ENCODE measurements at places on chromosomes 7 and 10. TPM values are rescaled to one million over a fixed set of nuclear protein-coding genes. Genes with fewer than 3 reads are reported as not detected.

- no peak overlapping the region for H3K4me3 ChIP-seq
- H3K27me3 ChIP-seq: no peaks in the 10 kb centered on the region
- no peaks in the 10 kb centered on the region for H3K36me3 ChIP-seq
- peak; percentile 3 for DNase-seq
- no peaks in the 10 kb centered on the region for H3K4me1 ChIP-seq
Observed at GRCh38 chr7:47008461-47008860, 573.5 kb downstream of the TNS3 start.

- no peak overlapping the region for H3K4me3 ChIP-seq
- H3K27me3 ChIP-seq: no peaks in the 10 kb centered on the region
- H3K27ac ChIP-seq: no peak overlapping the region
- DNase-seq: no peak
- no peaks in the 10 kb centered on the region for H3K36me3 ChIP-seq
- H3K4me1 ChIP-seq: peaks cover 1% of the 10 kb centered on the region
Observed at GRCh38 chr10:30883116-30883515, 148.5 kb downstream of the ZNF438 start.

- H3K27ac ChIP-seq: no peak overlapping the region
- DNase-seq: no peak
- no peaks in the 10 kb centered on the region for H3K36me3 ChIP-seq
- H3K4me3 ChIP-seq: no peak overlapping the region
- no peaks in the 10 kb centered on the region for H3K4me1 ChIP-seq
- H3K27me3 ChIP-seq: no peaks in the 10 kb centered on the region
Observed at GRCh38 chr10:32253276-32253675, 93.7 kb downstream of the EPC1 start.

GRCh38 chr7:30329716-30330115 is 45.3 kb downstream of the ZNRF2 start:
- H3K27ac ChIP-seq: no peak overlapping the region
- H3K4me1 ChIP-seq: no peaks in the 10 kb centered on the region
- no peaks in the 10 kb centered on the region for H3K36me3 ChIP-seq
- H3K4me3 ChIP-seq: no peak overlapping the region
- DNase-seq: no peak
- no peaks in the 10 kb centered on the region for H3K27me3 ChIP-seq

- H3K36me3 ChIP-seq: no peaks in the 10 kb centered on the region
- H3K4me1 ChIP-seq: no peaks in the 10 kb centered on the region
- no peak overlapping the region for H3K27ac ChIP-seq
Observed at GRCh38 chr7:114342431-114343179, 72.0 kb upstream of the FOXP2 start.

DNA sequence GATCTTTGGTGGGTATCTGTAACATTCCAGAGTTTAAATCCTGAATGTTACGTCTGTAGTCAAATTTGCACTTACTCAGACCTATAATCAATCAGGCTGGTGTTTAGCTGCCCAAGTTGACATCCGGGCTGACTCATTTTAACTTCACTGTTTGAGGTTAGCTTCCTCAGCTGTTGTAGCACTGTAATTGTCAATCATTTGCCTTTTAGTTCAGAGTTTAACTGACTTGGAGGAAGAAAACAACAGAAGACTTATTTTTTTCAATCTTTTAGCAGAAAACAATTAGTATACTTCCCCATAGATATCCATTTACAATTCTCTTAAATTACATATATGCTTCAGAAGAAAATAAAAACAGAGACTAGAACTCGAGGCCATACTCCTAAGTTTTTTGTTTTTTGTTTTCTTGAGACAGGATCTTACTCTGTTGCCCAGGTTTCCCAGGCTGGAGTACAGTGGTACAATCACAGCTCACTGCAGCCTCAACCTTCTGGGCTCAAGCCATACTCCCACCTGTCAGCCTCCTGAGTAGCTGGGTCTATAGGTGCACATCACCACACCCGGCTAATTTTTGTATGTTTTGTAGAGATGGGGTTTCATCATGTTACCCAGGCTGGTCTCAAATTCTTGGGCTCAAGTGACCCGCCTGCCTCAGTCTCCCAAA is 38.5 kb upstream of the LRRC17 start:
- peak; percentile 94 for DNase-seq
- H3K4me1 ChIP-seq: peaks cover 28% of the 10 kb centered on the region
- H3K4me3 ChIP-seq: no peak overlapping the region
- H3K27me3 ChIP-seq: no peaks in the 10 kb centered on the region

GRCh38 chr10:3886191-3886590 is 101.2 kb upstream of the KLF6 start:
- peak overlapping the region; percentile 90 for H3K27ac ChIP-seq
- peak; percentile 61 for DNase-seq
- no peaks in the 10 kb centered on the region for H3K27me3 ChIP-seq
- H3K36me3 ChIP-seq: no peaks in the 10 kb centered on the region

DNA sequence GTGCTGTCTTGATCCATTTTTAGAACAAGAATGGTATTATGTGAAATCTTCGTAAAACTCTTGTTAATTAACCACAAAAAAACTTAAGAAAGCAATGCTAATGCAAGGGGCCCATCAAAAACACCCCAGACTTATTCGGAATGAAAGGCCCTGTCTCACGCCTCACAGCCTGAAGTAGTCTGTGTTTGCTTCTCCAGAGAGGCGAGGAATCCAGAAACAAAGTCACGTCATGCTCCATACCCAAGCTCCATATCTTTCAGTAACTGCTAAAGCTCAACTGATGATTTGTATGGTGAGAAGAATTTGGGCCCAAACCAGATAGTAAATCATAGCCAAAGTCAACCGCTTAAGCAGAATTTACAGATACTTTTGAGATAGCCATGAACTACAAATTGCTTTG is 155.4 kb downstream of the ATE1 start:
- no peak for DNase-seq
- no peak overlapping the region for H3K27ac ChIP-seq

GRCh38 chr7:8490391-8491045 is 57.1 kb downstream of the NXPH1 start:
- H3K4me3 ChIP-seq: no peak overlapping the region
- H3K36me3 ChIP-seq: no peaks in the 10 kb centered on the region
- H3K27ac ChIP-seq: no peak overlapping the region
- no peaks in the 10 kb centered on the region for H3K4me1 ChIP-seq

DNA sequence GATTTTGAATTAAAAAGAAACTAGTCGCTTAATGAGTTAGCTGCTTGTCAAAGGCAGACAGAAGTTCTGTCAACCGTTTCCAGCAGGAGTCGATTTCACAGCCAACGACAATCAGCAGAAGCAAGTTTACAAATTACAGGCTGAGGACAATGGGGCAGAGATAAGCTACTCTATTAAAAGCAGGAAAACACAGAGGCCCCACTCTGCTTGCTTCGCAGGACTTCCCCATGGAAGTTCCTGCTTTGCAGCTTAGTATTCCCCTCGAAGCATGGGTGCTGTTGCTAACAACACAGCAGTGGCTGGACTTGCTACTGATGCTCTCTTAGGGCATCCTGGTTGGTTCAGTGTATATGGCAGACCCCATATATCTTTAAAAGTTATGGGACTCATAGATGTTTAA is 50.8 kb upstream of the KLF6 start:
- H3K27ac ChIP-seq: peak overlapping the region; percentile 87
- no peaks in the 10 kb centered on the region for H3K36me3 ChIP-seq
- no peaks in the 10 kb centered on the region for H3K27me3 ChIP-seq
- no peak overlapping the region for H3K4me3 ChIP-seq

DNA sequence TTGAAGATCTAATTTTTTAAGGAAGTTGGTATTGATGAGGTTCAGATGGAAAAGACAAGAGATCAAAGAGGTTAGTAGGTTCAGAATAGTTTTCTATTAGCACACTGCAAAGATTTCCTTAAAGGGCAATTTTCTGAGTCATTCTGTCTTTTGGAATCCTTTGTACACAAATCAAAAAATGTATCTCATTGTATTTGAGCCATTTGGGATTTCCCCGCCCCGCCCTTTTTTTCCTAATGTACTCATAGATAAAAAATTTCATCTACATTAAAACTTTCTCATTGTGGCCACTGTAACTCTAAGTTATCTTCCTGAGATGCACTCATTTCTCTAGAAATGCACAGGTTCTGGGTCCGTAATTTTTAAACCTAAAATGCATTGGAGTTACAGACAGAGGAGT is 12.1 kb downstream of the GIMAP6 start:
- no peak overlapping the region for H3K4me3 ChIP-seq
- H3K27me3 ChIP-seq: no peaks in the 10 kb centered on the region
- H3K36me3 ChIP-seq: no peaks in the 10 kb centered on the region

DNA sequence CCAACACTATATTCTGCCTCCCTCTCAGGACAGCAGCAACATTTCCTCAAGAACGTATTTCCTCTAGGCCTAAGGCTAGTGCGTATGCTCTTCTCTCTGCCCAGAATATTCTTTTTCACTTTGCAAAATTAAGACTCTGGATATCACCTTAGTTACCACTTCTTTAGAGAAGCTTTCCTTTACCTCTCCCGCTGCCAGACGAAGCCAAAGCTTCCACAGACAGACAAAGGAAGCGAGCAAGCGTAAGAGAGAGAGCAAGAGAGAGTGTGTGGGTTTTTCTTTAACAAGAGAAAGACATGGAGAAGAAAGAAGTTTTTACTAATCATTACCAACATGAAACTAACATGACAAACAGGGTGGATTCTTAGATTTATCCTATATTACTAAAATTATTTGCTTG is 64.1 kb downstream of the P4HA1 start:
- H3K36me3 ChIP-seq: peaks cover 37% of the 10 kb centered on the region
- no peaks in the 10 kb centered on the region for H3K4me1 ChIP-seq
- DNase-seq: no peak
- no peak overlapping the region for H3K4me3 ChIP-seq
- H3K27ac ChIP-seq: no peak overlapping the region

- peaks cover 5% of the 10 kb centered on the region for H3K4me1 ChIP-seq
- no peaks in the 10 kb centered on the region for H3K36me3 ChIP-seq
- H3K4me3 ChIP-seq: no peak overlapping the region
- peak; percentile 100 for DNase-seq
Observed at GRCh38 chr10:44300666-44301649, 83.9 kb downstream of the CXCL12 start.

GRCh38 chr7:123745437-123745836 is 3.4 kb downstream of the WASL start:
- H3K4me1 ChIP-seq: peaks cover 2% of the 10 kb centered on the region
- no peak overlapping the region for H3K4me3 ChIP-seq
- H3K36me3 ChIP-seq: no peaks in the 10 kb centered on the region
- H3K27ac ChIP-seq: no peak overlapping the region

DNA sequence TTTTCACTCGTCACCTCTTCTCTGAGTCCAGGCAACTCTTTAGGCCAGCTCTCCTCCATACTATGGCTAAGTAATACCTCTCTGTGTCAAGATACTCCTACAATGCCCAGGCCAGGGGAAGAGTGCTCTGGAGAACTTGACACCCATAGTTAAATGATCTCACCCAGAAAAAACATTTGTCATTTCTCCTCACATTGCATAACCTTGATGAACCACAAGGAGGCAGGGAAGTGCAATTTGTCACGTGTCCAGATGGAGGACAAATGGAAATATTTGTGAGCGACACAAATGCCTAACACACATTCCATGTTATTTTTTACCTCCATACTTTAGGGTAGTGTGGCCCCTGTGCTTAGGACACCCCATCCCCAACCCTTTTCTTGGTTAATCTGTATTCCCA is 78.3 kb downstream of the HTR7 start:
- no peaks in the 10 kb centered on the region for H3K36me3 ChIP-seq
- peaks cover 3% of the 10 kb centered on the region for H3K27me3 ChIP-seq
- DNase-seq: peak; percentile 6
- H3K27ac ChIP-seq: no peak overlapping the region

DNA sequence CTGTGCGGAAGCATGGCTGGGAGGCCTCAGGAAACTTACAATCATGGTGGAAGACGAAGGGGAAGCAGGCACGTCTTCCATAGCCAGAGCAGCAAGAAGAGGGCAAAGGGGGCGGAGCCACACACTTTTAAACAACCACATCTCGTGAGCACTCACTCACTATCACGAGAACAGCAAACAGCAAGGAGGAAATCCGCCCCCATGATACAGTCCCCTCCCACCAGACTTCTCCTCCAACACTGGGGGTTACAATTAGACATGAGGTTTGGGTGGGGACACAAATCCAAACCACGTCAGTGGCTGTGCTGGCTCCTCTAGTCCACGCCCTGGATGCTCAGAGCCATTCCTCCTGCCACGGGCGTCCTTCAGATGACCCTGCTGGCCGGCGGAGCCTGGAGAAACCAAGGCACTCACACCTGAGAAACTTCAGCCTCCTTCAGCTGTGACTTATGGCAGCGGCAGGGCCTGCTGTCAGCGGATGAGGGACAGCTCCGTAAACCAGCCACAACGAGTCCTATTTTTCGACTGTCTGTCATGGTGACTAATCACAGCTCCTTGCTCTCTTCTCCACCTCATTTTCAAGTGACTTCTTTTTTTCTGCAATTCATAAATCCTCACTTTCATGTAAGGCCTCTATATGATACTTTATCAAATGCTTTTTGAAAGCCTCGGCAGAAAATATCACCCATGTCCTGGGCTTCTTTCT is 167.9 kb upstream of the PFKP start:
- no peaks in the 10 kb centered on the region for H3K36me3 ChIP-seq
- H3K27ac ChIP-seq: no peak overlapping the region
- H3K4me1 ChIP-seq: no peaks in the 10 kb centered on the region
- H3K4me3 ChIP-seq: no peak overlapping the region

DNA sequence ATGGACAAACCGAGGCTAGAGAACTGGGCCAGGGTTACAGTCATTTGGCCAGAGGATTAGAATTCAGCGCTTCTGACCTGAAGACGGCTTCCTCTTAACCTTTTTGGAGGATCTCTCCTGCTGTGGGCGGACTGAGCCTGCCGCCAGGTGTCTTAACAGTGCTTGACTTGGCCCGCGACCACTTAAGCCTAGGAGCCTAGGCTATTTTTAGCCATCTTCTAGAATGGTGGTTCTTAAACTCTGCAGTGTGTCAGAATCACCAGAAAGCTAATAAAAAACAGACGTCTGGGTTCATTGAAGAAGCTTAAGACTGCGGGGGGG is 722 bp downstream of the MDH2 start:
- H3K27ac ChIP-seq: peak overlapping the region; percentile 84
- DNase-seq: no peak
- peaks cover 2% of the 10 kb centered on the region for H3K36me3 ChIP-seq
- H3K4me3 ChIP-seq: peak overlapping the region; percentile 77
- H3K27me3 ChIP-seq: no peaks in the 10 kb centered on the region

GRCh38 chr10:125799451-125800182 is 23.4 kb downstream of the UROS start:
- H3K27ac ChIP-seq: no peak overlapping the region
- DNase-seq: no peak
- no peaks in the 10 kb centered on the region for H3K4me1 ChIP-seq

- no peaks in the 10 kb centered on the region for H3K36me3 ChIP-seq
- peaks cover 8% of the 10 kb centered on the region for H3K27me3 ChIP-seq
Observed at GRCh38 chr10:13564576-13564975, 22.2 kb upstream of the PRPF18 start.

GRCh38 chr10:34186745-34187144 is 628.4 kb downstream of the PARD3 start:
- DNase-seq: no peak
- H3K4me3 ChIP-seq: no peak overlapping the region
- no peaks in the 10 kb centered on the region for H3K27me3 ChIP-seq
- H3K4me1 ChIP-seq: 0 out of 2 replicates have a peak, but pooled peaks cover 3% of the 10 kb centered on the region

The TLX1 gene
- total RNA-seq: not detected

The CPSF4 gene
- 23.8 TPM for total RNA-seq

The LSM8 gene
- 33.9 TPM for total RNA-seq

The TMEM209 gene
- total RNA-seq: 11.1 TPM
